ENCODE measurements at places on chromosomes 13 and 19. TPM values are rescaled to one million over a fixed set of nuclear protein-coding genes. Genes with fewer than 3 reads are reported as not detected.

DNA sequence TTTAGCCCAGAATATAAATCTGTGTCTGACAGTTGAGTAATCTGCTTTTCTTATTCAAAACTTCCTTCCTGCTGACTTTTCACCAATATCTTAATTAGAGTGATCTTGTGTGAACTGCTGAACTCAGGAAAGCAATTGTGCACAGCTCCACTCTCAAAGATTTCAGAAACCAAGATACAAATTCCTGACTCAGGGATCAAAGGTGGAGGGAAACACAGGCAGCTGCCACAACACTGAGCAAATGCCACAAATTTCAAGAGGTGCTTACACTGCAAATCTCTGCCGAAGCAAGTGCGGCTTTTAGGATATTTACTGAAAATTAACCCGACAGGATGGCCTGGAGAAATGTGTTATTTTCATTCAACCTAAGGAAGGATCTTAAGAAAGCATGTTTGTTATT lies 111.4 kb downstream of the STOML3 start:
- no peak for DNase-seq

Gene ZC3H13
- total RNA-seq: 61.4 TPM

DNA sequence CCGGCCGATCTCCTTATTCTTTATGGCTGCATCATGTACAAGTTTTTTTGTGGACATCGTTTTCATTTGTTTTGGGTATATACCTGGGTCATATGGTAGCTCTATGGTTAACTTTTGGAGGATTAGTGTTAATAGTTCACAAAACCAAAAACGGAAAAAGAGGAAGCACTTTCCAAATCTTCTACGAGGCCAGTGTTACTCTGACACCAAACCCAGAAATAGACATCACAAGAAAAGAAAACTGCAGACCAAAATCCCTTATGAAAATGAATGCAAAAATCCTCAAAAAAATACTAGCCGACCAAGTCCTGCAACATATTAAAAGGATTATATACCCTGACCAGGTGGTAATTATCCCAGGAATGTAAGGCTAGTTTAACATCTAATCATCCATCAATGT lies 29.8 kb downstream of the ADGRE2 start:
- no peak for DNase-seq

Gene CGB5
- total RNA-seq: not detected

- no peak for DNase-seq
Observed at GRCh38 chr19:19751846-19752245, 18.9 kb upstream of the ZNF14 start.
